Glomerular endothelial cell (primary cell): ENCODE measurements at places on chromosomes 6 and 20. TPM values are rescaled to one million over a fixed set of nuclear protein-coding genes. Genes with fewer than 3 reads are reported as not detected.

GRCh38 chr6:123524781-123525180, 112.0 kb downstream of the TRDN start:
- DNase-seq = no peak

GRCh38 chr20:38337561-38338140, 8.6 kb upstream of the LBP start:
- no peak for DNase-seq

The NTSR1 gene
- total RNA-seq = 0.23 and 7.8 TPM in 2 replicates

DNA sequence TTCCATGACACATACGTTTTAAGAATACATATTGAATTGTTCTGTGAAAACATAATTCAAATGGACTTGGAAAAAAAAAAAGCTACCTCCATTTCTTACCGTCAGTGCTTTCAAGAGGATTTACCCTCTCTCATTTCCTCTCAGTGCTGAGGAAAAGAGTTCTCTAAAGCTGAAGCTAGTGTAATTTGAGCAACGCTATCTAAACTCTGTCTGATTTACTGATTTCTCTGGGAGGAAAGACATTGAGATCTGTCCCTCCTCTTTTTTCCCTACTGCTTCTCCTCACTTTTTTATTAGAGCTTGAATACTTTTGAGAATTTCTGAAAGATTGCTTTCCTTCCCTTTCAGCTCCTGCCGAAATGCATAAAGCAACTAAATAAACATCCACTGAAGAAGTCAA, 41.2 kb upstream of the GRIK2 start:
- no peak for DNase-seq

DNA sequence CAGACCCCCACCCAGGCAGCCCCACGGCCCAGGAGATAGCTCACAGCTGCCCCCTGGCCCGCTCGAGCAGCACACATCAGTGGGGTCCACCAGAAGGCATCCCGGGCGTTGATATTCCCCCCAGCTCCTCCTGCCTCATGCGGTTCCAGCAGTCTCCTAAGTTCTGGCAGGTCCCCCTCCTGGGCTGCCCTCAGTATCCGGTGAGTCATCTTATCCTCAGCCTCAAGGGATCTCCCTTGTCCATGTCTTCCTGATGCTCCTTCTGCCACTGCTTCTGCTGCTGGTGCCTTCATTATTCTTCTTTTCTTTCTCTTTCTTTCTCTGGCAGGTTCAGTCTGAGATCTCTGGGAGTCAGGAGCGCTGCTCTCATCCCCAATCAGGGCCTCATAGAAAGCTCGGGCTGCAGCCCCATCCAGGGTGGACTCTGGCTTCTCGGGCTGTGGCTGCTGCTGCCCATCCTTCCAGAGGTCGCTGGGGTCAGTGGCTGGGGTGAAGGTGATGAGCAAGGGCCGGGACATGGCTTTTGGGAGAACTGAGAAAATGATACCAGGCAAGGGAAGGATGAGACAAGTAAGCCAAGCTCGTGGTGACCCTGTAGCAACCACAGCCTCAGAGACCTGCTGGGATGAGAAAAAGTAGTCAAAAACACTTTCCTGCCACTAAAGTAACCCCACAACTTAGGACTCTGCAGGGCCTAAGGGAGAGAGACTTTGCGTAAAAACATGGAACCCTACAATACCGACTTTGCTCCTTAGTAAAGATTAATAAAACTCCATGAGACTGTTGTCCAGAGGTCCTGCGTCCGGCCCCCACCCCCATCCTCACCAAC, 622 bp downstream of the GPANK1 start:
- no peak for DNase-seq

- DNase-seq = no peak
Observed at GRCh38 chr20:43941476-43942200, 27.0 kb downstream of the TOX2 start.

- DNase-seq = no peak
Observed at GRCh38 chr20:59802471-59803221, 130.8 kb downstream of the SYCP2 start.

GRCh38 chr6:54618572-54618971, 228.0 kb upstream of the FAM83B start:
- no peak for DNase-seq

DNA sequence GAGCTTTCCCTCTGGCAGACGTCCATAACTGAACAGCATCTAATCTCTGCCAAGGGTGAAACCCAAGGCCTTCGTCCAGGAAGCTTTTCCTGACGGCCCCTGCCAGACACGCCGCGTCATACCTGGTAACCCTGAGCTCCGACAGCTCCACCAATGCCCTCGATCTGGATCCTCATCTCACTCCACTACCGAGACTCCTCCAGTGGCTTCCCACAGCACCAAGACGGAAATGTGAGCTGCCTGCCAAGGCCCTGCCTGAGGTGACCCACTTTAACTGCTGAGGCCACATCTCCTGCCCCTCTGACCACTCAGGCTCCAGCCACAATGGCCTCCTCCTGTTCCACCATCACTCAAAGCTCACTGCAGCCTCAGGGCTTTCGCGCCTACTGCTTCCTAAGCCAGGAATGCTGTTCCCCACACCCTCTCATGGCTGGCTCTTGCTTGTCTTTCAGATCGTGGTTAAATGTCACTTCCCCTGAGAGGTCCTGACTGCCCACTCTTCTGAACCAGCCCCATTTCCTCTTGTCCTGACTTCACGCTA, 143.2 kb downstream of the PREX1 start:
- no peak for DNase-seq

DNA sequence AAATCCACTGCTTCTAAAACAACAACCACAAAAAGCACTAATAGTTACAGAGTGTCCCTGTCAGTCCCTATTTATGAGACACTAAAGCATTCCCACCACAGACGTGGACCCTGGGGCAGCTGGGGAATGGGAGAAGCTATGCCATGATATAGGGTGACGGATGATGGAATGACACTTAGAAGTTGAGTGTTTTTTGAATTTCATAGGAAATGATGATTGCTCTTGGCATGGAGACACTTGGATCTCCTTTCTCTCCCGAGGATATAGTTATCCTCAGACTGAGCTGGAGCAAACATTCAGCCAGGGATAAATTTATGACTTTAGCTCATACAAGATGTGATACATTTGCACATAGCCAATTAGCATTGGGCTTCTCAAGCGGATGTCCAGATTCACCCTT, 151.2 kb downstream of the EDN3 start:
- no peak for DNase-seq

The GABRR1 gene
- total RNA-seq = not detected in 2 replicates

The PNRC1 gene
- 108 and 120 TPM in 2 replicates for total RNA-seq

DNA sequence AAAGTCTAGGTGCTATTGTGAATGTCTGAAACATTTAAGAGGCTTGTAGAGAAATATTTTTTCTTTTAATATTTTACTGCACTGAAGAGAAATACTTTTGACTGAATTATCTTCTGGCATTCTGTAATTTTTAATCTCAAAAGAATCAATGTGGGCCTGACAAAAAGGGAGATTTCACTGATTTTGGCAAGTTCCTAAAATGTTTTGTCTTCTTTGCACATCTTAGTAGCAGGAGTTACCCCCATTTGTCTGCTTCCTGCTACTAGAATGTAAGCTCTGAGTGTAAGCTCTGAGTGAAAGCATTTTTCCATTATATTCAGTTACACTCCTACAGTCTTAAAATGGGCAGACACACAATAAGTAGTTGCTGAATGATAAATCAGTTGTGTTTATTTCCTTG, 31.1 kb downstream of the HDAC2 start:
- no peak for DNase-seq

The RHAG gene
- total RNA-seq = not detected in 2 replicates

The ZSCAN23 gene
- 1.2 and 2.0 TPM in 2 replicates for total RNA-seq

DNA sequence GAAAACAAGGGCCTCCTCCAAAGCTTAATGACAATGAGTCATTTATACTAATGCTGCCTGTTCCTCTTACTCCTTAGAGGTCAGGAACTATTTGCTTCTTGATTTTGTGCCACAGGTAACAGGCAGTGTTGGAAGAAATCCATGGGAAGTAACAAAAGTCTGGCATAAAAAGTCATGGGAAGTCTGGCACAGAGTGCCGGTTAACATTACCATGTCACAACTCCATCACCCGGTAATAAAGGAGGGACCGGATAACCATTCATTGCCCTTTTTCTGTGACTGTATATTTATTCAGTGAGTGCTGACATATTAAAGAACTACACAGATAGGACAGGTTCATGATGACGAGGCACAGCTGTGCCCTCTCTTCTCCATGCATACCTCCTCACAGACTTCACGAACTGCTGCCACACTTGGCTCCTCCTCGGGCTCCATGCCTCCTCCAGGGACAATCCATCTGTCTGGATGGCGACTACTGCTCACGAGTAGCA, 50.9 kb downstream of the NUDT3 start:
- peak; percentile 52 for DNase-seq

DNA sequence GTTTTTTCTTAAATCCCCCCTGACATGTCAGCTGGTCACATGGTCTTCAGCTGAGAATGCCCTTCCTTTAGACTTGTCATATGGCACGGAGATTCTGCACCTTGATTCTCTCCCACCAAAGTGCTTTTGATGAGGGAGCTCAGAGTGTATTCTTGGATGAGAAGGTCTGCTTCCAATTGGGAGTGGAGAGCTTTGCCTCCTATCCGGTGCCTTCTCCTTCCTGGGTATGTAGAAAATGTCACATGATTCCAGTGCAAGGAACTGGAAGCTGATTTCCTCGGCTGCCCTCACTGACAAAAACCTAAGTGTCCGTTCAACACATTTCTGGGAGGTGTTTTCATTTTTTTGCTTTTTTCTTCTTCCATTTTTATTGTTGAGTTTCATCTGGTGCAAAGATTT, 197.2 kb downstream of the TFAP2C start:
- DNase-seq = no peak

GRCh38 chr6:31125162-31125561, 4.9 kb upstream of the CDSN start:
- DNase-seq = no peak

- no peak for DNase-seq
Observed at GRCh38 chr6:166306378-166307081, 1.7 kb downstream of the PRR18 start.

The TCF21 gene
- total RNA-seq = 0.41 and 0.44 TPM in 2 replicates

The LY6G6F gene
- total RNA-seq = not detected in 2 replicates

DNA sequence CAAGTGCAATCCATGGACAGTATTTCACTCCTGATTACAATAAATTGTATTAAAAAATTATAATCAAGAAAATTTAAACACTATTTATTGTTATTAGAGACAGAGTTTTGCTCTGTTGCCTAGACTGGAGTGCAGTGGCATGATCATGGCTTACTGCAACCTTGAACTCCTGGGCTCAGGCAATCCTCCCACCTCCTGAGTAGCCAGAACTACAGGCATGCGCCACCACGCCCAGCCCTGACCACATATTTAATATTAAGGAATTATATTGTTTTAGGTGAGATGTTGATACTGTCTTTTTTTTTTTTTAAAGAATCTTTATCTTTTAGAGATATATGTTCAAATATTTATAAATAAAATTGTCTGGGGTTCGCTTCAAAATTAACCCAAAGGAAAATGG, 14.6 kb downstream of the LCA5 start:
- DNase-seq = no peak

The ARFGEF3 gene
- total RNA-seq = 4.5 and 5.1 TPM in 2 replicates

DNA sequence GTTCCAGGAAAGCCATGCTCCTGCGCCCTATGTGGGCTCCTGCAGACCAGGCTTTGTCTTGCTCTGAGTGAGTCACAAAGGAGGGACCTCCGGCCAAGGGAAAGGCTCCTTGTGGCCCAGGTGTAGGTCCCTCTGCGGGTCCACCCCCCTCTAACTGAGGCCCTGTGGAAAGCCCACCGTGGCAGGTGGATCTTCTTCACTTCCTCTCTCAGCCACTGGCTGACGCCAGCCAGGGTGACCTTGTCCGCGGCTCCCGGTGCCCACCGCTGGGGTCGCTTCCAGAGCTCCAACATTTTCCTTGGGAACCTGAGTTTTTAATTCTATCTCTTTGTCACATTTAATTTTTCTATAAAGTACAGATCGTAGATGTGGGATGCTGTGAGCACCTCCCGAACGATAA, 54.1 kb downstream of the SMOC2 start:
- DNase-seq = no peak

- no peak for DNase-seq
Observed at GRCh38 chr6:154001494-154002285, 37.4 kb upstream of the OPRM1 start.

The IL17F gene
- not detected in 2 replicates for total RNA-seq

The RSPO3 gene
- 0.19 and 1.8 TPM in 2 replicates for total RNA-seq

The GSTA2 gene
- not detected in 2 replicates for total RNA-seq

The ARMC12 gene
- not detected in 2 replicates for total RNA-seq

GRCh38 chr6:11973238-11973637, 38.9 kb upstream of the HIVEP1 start:
- DNase-seq = no peak

DNA sequence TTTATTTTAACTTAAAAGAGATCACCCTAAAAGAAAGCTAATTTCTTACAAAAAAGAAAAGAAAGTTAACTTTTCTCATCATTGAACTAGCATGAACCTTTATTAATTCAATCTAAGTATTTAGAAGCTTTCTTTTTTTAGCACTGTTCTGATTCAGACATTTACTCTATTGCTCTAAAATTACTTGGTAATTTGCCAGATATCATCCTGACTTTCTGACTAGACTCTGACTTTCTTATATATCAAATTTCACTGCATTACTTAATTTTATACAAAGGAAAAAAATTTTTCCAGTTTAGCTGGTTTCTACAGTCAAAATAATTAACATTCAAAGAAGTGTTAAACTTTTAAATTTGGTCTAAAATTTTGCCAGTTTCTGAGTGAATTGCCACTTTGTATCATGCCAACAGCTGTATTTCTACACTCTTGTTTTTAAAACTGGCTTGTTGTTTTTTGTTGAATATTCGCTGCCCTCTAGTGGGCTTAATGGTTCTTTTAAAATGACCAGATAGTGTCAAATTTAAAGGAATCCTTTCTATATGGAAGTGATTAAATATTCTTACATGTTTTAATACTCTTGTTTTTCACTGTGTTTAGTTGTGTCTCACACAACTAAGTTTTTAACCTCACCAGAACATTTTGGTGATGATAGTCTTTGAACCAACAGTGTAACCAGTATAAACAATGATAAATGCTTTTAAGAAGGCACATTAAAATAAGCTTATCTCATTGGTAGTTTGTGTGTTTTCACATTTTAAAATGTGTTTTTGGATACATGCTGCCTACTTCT, 102.0 kb downstream of the POPDC3 start:
- DNase-seq = peak; percentile 41

- DNase-seq = no peak
Observed at GRCh38 chr20:63942250-63942951, 13.8 kb downstream of the UCKL1 start.

DNA sequence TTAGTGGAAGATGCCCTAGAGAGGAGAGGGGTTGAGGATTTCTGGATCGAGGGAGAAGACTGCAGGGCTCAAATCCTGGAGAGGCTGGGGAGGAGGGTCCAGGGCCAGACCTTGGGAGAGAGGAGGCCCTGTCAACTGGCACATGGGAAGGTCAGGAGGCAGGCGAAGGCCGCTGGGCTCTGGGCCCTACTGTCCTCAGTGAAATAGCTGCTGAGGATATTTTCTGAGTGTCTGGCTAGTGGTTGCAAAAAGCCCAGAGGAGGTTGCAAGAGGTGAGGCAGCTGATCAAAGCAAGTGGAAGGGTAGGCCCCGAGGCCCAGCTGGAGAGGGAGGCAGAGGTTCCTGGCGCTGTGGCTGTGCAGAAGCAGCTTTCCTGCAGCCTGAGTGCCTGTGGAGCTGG, 103.4 kb upstream of the MLN start:
- no peak for DNase-seq
